ENCODE measurements at places on chromosomes 3 and 15.

DNA sequence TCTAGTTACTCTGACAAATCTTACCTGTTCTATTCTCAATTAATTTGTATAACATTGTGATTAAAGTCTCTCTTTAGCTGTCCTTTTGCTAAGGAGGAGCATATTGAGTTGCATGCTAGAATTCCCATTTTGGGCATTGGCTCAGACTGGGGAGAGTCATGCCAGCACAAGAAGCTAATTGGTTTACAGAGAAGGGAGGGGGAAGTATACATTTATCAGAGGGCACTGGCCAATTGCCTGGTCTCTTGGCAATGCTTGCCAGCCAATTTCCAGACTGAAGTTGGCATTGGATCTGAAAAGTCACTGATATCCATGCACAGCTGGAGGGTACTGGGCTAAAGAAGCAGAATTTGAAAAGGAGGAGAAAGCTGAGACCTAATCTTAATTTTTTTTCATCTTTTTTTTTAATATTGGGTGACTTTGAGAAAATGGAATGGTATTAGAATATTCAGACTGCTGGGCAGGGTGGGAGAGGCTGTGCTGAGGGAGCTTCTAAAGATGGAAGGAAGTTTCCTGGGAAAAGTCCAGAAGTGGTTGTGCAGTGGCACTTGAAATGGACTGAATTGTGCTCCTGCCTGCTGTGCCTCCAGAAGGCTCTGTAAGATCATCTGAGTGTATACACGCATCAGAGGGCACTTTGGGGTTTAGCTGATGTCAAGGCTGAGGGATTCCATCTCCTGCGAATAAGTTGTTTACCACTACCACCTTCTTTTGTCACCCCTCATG lies 365.2 kb upstream of the DPH6 start:
- DNase-seq = no peak

- DNase-seq = no peak
These were observed 19.2 kb upstream of the GSK3B start for GRCh38 chr3:120113128-120114116.

DNA sequence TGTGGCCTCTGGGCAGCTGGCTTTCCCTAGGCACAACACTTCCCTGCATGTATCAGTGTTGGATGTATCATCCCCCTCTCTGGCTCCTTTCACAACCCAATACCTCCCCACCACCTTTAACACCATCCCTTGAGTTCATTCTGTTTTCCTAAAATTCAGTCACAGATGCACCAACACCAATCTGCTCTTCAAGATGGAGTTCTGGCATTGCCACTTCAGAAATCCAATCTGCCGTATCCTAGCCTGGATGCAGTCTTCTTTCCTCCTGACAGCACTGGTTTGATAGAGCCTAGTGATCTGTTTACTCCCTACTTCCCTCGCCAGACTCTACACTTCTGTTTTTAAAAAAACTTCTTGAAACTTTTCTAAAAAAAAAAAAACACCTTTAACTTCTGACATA lies 21.7 kb downstream of the PXYLP1 start:
- no peak for DNase-seq

GRCh38 chr3:59990915-59991314 lies 941.1 kb upstream of the CFAP20DC start:
- DNase-seq = no peak

DNA sequence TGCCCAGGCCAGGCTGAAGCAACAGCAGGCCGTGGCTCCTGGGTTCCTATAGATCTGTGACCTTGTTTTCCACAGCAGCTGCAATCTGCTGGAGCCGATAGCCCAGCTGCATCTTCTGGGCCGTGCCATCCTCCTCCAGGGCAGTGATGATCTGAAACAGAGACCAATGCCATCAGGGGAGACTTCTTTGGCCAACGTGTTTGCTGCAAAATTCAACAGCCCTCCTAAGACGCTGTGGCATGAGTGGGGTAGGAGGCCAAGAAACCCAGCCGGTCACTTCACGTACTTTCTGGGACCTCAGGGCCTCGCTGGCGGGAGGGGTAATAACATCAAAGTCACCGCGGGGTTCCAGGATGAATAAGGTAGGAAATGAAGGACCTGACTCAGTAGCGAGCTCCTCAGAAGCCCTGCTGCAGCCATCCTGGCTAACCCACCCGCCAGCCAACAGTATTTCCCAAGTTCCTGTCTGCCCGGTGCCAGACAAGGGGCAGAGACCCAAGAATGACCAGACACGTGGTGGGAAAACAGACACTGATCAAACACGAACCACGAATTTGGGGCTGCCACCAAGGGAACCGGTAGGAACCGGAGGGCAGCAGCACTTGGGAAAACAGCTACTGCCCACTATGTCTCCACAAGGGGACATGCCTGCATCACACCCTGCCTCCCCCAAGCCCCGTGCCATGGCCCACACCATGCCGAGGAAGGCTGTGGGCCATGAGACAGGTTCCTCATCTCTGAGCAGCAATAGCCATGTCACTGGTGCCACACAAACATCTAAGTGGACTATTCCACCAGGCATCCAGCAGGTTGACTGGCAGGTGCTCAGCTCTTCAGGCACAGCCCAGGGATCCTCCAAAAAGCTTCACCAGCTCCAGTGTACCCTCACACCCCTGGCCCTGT lies 25.2 kb downstream of the PLXNB1 start:
- no peak for DNase-seq

GRCh38 chr3:52454938-52455282 lies 494 bp upstream of the NISCH start:
- no peak for DNase-seq

GRCh38 chr3:23175341-23176083 lies 27.6 kb upstream of the UBE2E2 start:
- no peak for DNase-seq

DNA sequence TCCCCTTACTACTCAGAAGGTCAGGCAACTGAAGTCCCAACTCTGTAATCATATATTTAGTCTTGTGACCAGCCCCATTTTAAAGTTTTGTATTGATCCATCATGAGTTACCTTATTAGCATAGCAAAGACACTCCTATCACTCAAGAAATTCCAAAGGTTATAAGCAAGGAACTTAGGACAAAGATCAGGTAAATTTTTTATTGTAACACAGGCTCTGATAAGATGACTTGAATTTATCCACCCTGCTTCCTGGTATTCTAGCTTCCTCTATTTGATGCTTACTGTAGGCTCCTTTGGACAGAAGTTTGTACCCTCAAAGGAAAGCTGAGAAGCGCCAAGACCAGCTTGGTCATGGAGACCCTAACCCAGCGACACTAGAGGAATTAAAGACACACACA lies 8.2 kb upstream of the NDN start:
- DNase-seq = no peak
